Stimulated activated CD4-positive, alpha-beta T cell treated with anti-CD3 and anti-CD28 coated beads, Interleukin-4, amount 100 ng/mL, for 24 hours (primary cell): ENCODE measurements at places on chromosomes 3 and 15.

DNA sequence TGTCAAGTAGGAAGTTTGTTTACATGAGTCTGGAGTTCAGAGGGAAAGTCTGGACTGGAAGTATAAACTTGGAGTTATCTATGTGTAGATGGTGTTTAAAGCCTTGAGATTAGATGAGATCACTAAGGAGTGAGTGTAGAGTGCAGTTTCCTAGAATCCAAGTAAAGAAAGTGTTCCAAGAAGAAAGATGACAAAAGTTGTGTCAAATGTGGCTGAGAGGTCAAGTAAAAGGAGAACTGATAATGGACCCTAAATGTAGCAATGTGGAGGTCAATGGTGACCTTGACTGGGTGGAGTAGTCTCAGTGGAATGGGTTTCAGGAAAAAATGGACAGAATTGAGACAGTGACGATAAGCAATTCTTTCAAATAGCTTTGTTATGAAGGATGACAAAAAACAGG lies 39.9 kb upstream of the ULK4 start:
- DNase-seq = no peak

GRCh38 chr15:42373274-42373673 lies 14.0 kb downstream of the CAPN3 start:
- DNase-seq = no peak

DNA sequence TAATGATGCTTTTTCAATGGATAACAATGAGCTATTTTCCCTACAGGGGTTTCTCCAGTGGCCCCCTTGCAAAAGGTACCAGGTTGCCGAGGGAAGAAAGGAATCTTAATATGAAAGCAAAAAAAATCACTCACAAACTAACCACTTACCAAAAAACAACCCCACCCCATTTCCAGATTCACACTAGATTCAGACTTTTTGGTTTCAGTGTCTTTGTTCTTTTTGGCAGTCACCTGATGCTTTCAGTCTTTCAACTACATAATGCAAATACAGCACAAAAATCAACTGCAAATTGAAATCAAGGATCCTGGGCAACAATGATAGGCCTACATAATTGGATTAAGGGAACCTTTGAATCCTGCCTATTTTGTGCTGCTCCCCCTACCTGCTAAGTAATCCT lies 71.1 kb upstream of the RAP2B start:
- DNase-seq = no peak

DNA sequence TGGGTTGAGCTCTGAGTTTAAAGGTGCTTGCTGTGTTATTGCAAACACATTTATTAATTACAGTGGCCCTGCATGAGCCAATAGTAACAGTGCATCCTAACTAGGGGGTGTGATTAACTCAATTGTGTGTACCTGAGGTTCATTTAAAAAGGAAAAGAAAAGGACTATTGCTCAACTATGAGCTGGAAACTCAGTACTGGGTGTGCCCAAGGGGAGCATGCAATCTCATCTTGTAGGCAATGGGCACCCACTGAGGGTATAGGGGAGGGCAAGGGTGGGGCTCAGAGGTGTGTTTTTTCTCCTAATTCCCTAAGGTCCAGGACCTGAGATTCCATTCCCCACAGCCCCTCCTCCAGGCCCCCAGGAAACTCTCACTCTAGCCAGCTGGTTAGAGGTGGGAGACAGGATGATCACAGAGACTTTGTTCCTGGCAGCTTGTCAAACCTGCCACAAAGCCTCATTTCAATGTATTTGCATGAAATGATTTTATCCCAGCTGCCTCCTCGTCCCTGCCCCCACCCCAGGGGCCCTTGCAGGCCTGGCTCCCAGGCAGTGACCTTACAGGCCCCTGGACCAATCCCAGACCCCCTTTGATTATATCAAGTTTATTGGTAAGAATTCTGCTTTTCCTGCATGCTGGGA lies 220.7 kb downstream of the TBC1D2B start:
- DNase-seq = no peak

DNA sequence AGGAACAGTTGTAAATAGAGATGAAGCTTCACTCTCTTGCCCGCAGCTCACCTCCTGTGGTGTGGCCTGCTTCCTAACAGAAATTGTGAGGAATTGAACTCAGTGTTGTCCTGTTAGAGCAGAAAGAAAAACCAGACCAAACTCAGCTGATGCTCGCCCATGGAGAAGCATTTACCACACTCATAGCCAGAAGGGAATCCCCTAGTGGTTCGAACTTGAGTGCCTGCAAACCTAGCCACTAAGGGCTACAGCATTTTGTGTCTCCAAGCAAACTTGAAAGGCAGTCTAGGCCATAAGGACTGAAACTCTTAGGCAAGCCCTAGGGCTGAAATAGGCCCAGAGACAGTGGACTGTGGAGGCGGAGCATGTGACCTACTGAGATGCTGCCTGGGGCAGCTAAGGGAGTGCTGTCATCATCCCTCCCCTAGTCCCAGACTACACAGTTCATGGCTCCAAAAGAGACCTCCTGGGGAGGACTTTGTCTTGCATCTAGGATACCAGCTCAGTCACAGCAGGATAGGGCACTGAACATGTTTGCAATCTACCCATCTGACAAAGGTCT lies 44.5 kb upstream of the MCTP2 start:
- no peak for DNase-seq

- no peak for DNase-seq
Measured at GRCh38 chr3:169563775-169564059, 99.8 kb downstream of the MECOM start.

DNA sequence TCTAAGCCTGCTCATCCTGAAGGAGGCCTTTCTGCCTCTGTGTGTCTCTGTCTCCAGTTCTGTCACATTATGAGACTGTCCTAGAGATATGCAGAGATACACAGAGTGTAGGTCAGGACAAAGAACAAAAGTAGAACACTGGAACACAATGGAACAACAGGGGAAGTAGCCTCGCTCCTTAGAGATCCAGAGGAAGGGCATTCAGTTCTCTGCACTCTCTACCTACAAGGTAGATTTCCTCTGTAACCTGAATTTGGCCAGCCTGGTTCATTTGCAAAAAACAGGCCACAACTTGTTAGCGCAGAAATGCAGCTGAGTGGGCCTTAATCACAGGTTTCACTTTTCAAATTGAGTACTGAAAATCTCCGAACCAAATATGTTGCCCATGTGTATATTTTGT lies 19.4 kb downstream of the NEK10 start:
- DNase-seq = no peak

GRCh38 chr3:186160691-186161243 lies 51.9 kb upstream of the ETV5 start:
- no peak for DNase-seq

DNA sequence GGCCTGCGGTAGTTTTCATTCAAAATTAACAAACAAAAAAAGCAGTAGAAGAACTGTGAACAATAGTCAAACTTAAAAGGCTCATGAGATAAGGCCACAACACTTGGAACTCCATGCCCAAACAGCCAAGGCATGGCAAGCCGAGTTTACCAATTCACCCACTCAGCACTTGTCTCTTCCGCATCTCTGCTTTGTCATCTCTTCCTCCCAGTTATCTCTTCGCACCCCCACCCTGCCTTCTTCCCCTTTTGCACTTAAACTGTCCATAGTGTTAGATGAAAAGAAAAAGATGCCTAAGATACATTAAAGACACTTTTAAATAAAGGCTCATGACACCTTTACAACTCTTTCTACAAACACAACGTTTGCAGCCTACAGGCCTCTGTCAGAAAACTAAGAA lies 11.1 kb downstream of the TLE3 start:
- DNase-seq = no peak

- no peak for DNase-seq
Measured at GRCh38 chr3:128950223-128950938, 43.5 kb downstream of the CFAP92 start.

DNA sequence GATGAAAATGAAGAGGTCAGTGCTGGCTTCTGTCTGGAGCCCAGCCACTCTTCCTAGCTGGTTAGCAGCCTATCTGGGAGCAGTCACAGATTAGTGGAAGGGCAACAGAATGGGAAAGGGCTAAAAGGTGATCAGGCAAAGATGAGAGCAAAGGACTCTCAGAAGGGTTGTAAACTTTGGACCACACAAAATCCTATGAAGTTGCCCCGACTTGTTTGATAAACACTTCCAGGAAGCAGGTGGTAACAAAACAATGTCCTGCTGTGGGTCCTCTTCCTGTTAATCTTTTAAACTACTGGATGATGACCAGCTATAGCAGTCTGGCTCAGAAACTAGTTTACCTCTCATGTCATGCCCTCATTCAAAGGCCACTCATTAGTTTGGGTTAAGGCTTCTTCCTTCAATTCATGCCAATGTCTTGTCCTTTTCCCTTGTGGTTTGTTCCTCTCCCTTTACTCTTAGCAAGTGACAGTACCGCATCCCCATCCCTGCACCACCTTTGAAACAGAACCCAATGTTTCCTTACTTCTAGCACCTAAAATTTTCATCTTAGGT lies 19.2 kb downstream of the POLG start:
- DNase-seq = no peak

DNA sequence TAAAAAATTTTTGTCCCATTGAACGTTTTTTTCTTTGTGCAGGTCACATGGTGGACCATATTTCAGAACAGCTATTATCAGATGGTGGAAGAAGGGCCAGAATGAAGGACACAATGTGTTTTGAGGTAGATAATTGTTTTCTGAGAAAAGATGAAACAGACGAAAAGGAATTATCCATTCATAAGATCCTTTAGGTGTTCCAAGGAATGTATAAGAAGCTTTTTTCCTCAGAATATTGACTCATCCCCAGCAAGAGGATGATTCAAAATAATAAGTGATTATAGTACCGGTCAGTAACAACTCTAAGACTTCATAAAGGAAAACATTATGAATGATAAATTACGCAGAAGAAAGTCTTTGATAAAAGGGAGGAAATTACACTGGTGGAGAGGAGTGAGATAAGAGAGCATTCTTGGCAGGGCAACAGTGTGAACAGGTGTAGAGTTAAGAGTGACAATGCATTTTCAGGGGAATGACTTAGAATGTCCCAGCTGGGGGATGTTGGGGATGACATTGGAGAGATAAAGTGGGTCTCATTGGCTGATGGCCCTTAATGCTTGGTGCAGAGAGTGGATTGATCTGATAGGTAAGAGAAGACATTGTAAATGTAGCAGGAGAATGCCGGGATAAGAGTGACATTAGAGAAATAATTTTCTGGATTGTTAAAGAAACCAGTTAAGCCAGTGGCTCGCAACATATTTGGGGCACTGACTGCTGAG lies 27.0 kb upstream of the AQP9 start:
- no peak for DNase-seq

DNA sequence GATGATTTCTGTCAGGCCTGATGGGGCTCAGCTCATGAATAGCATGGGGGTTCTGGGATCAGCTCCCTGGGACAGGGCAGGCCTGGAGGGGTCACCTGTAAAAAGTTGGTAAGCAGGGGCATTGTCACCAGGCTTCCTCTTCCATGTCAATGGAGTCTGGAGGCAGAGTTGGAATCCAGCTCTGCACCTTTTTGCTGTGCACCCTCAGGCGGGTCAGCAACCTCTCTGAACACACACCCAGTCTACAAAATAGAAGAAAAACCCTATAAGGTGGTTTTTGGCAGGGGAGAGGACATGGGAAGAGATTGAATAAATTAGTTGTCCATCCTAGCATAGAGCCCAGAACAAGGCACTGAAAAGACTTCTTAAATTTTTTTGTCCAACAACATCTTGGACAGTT lies 77.2 kb upstream of the NR2E3 start:
- DNase-seq = no peak

DNA sequence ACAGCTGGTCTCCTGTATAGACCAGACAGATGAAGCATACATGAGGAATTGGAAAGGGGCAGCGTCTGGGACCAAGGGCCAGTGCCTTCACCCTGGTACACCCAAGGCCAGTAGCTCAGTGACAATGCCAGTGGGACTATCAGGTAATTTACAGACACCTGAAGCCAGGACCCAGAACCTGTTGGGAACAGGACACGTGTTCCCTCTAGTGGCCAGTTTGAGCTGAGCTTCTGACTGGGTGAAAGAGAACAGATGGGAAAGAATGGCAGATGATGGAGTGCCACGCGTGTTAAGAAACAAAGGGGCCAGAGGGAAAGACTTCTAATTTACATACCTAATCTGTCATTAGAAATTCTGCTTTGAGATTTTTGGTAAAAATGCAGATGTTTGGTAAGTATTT lies 5.1 kb upstream of the SLC25A38 start:
- peak; percentile 67 for DNase-seq

GRCh38 chr3:32285891-32286290 lies 47.4 kb downstream of the CMTM8 start:
- DNase-seq = no peak

GRCh38 chr15:80789296-80789695 lies 10.1 kb downstream of the CEMIP start:
- no peak for DNase-seq

DNA sequence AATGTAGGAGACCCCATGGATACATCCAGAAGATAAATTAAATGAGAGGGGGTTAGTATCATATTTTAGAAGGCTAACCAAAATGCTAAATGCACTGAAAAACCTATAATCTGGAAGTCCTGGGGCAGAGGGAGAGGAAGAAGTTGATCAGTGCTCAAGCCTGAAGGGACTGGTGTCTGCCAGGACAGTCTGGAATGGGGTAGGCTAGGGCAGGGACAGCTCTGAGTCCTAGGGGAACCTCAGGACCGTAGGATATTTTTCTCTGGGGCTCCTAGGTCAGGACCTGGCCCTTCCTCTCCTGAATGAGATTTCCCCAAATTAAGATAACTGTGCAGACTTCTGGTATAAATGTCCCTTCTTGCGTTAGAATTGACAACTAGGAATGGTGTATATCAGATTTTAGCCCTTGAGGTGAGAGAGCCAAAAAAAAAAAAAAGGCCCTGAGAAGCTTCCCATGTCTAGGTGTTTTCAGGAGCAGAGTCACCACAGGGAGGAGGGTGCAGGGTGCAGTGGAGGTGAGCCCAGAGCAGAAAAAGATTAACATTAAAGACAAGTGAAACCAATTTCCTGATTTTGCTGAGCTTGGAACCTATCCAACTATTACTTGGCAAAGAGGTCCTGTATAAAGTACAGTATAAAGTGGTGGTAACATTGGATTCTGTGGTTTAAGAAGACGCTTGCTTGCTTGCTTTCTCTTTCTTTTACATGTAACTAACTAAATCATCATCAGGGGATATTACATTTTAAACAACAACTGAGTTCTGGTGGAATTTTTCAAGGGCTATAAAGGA lies 63.5 kb downstream of the HACD2 start:
- DNase-seq = no peak

GRCh38 chr3:123446610-123447109 lies 2.2 kb downstream of the ADCY5 start:
- no peak for DNase-seq

GRCh38 chr15:78415284-78415683 lies 22.7 kb upstream of the IREB2 start:
- DNase-seq = no peak

- DNase-seq = no peak
Measured at GRCh38 chr15:39153058-39153714, 427.7 kb upstream of the THBS1 start.

- DNase-seq = no peak
Measured at GRCh38 chr3:148265841-148266240, 431.9 kb upstream of the AGTR1 start.

- no peak for DNase-seq
Measured at GRCh38 chr15:82710208-82710555, 507 bp upstream of the AP3B2 start.
